ENCODE measurements at places on chromosomes 7 and 10. TPM values are rescaled to one million over a fixed set of nuclear protein-coding genes. Genes with fewer than 3 reads are reported as not detected.

HOXA4 gene
- 1.6 TPM for total RNA-seq

CHAT gene
- total RNA-seq, result not detected

NOS3 gene
- total RNA-seq, result 1.8 TPM

C10orf105 gene
- total RNA-seq, result not detected

TMEM184A gene
- 0.39 TPM for total RNA-seq

TAC1 gene
- total RNA-seq, result not detected

Data from hair follicular keratinocyte (primary cell).